ENCODE measurements at places on chromosomes 3 and 15.

- DNase-seq: no peak
These were observed 18.2 kb downstream of the IDH3A start for GRCh38 chr15:78167227-78167888.

DNA sequence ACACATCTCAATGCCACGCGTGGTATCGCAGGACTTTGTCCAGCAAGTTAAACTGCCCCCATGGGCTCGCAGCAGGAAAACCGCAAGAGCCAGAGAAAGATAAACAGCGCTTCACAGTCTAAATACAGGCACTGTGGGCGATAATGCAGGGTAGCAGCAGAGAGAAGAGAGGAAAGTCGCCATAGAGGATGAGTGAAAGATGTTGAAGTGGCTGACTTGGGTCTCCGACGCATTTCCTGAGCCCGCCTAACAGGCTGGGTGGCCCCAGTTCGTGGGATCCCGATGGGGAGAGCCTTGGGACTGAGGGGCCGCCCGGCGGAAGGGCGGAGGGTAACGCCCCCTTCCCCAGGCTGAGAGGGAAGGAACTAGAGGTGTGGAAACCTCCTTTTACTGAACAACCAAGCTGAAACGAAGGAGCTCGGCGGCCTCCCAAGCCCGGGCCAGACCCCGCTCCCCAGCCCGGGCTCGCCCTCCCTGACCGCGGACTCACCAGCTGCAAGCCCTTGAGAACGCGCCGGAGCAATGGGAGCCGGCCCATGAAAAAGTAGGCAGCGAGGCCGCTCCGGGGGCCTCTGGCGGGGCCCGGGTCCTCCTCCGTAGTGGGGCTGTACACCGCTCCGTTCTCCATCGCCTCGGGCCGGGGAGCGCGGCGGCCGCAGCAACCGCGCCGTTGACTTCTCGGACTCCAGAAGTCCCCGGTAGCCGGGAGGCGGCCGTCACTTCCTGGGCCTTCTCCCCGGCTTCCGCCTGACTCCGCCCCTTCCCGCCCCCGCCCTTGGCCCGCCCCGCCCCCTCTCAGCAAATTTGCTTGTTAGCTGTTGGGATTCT, at the start of gene CMTM6:
CMTM6 (minus strand) TSS at position 735 of the 828 bp plus-strand sequence; CDS start at position 628, 107 bp downstream.
- peak; percentile 74 for DNase-seq

- no peak for DNase-seq
These were observed 41.4 kb downstream of the SSUH2 start for GRCh38 chr3:8603115-8603710.

DNA sequence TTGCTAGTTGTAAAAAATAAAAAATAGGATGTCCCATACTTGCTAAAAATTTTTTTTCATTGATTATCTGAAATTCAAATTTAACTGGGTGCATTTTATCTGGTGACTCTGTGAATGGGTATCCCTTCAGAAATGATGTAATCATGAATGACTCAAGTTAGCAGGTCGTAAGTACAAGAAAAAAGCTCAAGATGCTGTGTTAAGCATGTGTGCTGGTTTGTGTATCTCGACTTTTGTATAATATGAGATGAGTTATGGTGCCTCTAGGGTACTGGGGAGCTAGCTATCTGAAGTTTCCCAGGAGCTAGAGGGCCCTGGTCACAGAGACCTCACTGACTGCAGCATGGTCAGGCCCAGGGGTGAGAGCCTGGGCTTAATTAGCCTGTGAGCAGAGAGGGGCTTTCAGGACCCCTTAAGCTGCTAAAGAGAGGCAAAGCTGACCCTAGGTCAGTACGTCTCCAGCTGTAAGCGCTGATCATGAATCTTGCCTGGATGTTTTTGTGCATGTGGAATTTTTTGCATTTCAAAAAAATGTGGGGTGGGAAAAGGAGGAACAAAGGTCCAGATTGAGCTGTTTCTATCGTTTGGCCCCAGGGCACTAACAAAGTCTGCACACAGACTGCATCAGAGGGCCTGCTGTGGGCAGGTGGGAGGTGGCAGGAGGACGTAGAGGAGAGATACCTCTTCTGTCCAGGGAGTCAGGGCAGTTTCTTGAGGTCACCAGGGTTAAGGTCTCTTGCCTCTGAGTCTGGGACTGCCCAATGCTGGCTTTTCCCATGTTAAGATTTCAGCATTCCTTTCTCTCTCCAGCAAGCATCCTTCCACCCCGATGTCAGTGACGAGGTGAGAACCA, 233.2 kb upstream of the TPM1 start:
- no peak for DNase-seq

DNA sequence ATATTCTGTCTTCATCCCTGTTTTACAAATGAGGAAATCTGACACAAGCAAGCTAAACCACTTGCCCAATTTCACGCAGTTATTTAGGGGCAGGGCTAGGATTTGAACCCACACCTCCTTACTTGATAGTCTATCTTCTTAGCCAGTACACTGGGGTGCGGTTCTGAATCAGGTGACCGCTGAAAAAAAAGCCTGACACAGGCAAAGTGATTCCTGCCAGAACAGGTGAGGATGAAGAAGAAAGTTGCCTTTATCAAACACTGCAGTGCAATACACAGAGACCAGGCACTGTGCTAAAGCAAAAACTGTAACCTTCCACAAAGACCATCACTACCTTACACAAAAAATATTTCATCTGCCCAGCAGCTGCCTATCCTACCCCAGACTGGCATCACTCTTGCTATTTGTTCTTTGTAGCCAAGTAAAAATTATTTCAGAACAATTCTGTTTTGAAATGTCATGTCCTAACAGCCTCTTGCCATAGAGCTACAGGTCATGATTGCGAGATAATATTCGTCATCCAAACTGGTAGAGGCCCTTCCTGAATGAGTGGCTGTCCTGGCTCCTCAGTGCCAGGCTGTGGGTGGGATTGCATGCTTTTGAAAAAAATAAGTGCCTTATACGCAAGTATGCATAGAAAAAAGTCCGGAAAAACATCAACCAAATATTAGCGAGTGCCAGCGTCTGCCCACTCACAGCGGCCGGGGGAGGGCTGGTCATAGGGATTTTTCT, 142.3 kb upstream of the TPM1 start:
- no peak for DNase-seq

DNA sequence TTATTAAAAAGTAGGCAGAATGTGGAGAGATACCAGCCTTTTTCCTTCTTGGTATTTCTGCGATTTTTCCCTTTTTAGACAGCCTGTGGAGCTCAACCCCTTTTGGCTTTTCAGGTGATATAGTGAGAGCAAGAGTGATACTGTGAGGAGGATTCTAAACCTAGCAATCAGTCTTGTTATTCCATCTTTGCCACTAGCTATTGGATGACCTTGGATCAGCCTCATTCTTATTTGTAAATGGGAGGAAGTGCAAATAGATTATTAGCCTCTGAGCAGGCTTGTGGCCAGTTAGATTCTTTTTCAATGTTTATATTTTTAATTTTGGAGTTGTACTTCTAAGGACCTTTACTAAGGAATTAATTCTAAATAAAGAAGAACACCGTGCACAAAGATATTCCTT, 34.0 kb downstream of the IQGAP1 start:
- no peak for DNase-seq

DNA sequence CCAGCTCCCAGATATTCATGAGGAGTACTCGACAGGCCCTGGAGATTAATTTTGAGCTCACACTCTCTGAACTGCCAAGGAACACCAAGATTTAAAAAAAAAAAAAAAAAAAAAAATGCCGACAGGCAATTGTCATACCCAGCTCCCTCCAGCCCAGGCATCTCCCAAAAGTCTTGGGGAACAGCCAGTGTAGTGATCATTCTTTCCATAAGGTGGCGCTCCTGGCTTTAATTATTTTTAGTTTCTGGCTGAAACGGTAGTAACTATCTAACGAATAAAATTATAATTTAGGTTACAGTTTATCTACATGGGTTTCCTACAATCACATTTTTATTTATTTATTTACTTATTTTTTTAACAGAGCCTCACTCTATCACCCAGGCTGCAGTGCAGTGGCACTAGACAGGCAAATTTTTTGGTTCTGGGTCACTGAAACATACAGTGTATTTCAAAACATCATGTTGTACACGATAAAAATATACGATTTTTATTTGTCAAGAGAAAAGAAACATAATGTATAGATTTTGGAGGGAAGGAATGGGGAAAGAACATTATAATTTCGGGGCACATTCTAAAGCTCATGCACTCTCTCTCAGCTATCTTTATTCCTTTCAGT, 157.3 kb downstream of the ADAMTS9 start:
- no peak for DNase-seq

DNA sequence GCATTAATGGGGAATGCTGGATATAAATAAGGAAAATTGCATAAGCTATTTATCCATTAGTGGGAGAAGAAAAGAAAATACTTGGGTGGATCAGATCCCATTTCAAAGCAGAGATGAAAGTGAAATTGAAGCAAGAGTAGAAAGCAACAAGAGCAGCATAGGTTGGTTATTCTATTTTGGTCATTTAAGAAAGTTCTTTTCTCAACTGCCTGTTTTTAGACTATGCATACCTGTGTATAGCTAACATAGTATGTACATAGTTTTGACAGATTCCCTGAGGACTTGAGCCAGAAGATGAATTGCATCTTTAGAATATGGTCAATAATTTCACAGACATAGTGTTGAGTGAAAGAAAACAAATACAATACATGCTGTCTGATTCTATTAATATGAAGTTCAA, 29.0 kb upstream of the DENND4A start:
- DNase-seq: no peak

- no peak for DNase-seq
These were observed 32.9 kb upstream of the ALG1L2 start for GRCh38 chr3:130048726-130049125.

- DNase-seq: no peak
These were observed 5.0 kb downstream of the SPRED1 start for GRCh38 chr15:38257676-38258075.

DNA sequence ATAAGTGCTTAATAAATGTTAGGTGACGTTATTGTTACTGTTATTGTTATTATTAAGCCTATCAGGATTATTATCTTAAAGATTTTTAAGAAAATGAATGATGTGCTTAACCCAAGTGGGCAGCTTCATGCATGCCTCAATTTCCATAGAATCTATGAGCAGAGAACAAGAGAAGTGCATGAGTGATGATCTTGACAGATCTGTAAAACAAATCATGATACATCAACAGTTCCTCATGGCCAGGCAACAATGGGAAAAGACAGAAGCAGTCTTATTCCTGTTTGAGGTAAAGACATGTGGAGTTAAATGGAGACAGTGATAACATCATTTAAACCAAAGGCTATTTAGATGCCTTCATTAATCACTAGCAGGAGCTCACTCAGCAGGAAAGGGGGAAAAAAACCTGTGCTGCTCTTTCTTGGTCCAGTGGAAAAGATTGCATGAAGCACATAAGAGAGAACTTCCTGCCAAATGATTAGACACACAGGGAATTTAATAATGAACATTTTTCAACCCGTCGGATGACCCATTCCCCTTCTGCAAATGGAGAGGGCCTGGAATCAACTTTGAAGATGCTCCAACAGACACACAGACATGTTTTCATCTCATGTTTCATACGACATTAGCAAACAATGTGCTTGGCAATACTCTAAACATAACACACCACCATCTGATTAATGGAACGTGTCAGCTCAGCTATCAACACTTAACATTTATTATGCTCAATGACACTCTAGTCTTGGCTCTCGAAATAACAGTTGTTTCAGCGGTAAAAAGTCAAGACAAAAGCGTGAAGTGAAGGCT, 212.2 kb upstream of the LRRN1 start:
- DNase-seq: no peak

GRCh38 chr3:9951962-9952805, at the start of gene PRRT3:
Gene PRRT3, minus strand, starts transcription at chr3:9952408. Its CDS starts 2,293 bp downstream, at chr3:9950115.
- DNase-seq: peak; percentile 20

DNA sequence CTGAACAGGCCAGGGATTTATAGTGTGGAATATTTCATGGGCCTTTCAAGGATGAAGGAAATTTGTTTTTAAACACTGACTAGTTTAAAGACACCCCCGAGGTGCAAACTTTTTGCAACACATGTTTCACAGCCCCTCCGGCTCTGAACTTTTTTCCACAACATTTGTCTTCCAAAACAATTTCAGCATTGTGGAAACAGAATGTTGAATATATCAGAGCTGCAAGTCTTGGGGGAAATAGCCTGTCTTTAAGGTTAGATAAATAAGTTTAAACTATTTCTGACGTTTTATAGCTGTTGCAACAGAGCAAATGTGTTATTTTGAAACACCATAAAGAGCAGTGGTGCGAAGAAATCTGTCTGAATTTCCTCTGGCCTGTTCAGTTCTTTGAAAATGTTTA, 229.2 kb upstream of the GOLGA6L4 start:
- DNase-seq: no peak

GRCh38 chr15:99019558-99020540, 12.3 kb upstream of the PGPEP1L start:
- no peak for DNase-seq

GRCh38 chr15:75725006-75725718, 12.5 kb upstream of the CSPG4 start:
- no peak for DNase-seq

DNA sequence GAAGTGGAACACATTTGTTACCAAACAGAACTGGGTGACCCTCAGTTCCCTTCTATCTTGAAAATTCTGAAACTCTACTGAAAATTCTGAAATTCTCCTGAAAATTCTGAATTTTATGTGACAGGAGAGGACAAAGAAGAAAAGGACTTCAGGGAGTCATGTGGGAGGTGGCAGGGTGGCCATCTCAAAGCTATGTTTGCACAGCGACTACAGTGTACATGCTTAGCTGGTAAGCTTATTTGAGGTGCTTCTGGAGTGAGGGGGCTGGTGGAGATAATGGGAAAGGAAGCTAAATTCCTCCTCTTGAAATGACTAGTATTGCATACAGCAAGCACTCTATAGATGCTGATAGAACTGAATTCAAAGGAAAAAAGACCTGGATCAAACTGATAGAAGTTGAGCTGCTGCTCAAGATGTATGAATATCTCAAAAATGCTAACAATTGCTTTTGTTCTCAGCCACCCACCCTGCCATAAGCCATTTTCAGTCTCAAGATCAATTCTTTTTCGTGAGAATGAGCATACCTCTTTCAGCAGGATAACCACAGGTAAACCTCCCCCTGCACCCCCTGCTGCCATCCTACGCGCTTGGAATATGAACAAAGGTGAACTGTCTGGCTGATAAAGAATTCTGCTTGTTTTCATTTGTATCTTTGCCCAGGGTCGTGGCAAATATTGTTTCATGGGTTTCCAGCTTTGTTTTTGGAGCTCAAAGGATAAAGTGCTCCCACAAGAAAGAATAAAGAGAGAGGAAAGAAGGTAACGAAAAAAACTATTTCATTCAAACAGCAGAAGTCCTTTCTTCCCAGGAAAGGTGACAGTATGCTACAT, 16.6 kb upstream of the ARHGEF3 start:
- no peak for DNase-seq

- no peak for DNase-seq
These were observed 8.1 kb downstream of the XIRP1 start for GRCh38 chr3:39184081-39184967.

GRCh38 chr15:65303687-65304380, 643 bp upstream of the RNU5B-1 start:
- no peak for DNase-seq

- no peak for DNase-seq
These were observed 16.0 kb upstream of the PCOLCE2 start for GRCh38 chr3:142904639-142905436.
